ENCODE measurements at places on chromosomes 16 and 17. TPM values are rescaled to one million over a fixed set of nuclear protein-coding genes. Genes with fewer than 3 reads are reported as not detected.

Gene NAGS
- total RNA-seq = 0.91 TPM

Gene UMOD
- total RNA-seq = not detected

Gene SLC6A4
- not detected for total RNA-seq

Gene YWHAE
- total RNA-seq = 504 TPM

Gene ITGAL
- total RNA-seq = 264 TPM

Gene KRT40
- total RNA-seq = not detected

Gene SOX9
- not detected for total RNA-seq

Gene PDE6G
- total RNA-seq = 3.7 TPM

Gene CPHXL2
- total RNA-seq = not detected

Gene CLDN7
- 0.31 TPM for total RNA-seq

Gene SEPTIN1
- 162 TPM for total RNA-seq

Gene KRTAP1-1
- total RNA-seq = not detected

Gene OR3A2
- 0.26 TPM for total RNA-seq

Gene LSM12
- 101 TPM for total RNA-seq

Gene CCL11
- total RNA-seq = not detected

Gene MIS12
- total RNA-seq = 39.2 TPM

Gene DPEP3
- total RNA-seq = not detected

Gene NXPH3
- not detected for total RNA-seq
